Glutamatergic neuron (in vitro differentiated cells): ENCODE measurements at places on chromosomes 7 and 10. TPM values are rescaled to one million over a fixed set of nuclear protein-coding genes. Genes with fewer than 3 reads are reported as not detected.

DNA sequence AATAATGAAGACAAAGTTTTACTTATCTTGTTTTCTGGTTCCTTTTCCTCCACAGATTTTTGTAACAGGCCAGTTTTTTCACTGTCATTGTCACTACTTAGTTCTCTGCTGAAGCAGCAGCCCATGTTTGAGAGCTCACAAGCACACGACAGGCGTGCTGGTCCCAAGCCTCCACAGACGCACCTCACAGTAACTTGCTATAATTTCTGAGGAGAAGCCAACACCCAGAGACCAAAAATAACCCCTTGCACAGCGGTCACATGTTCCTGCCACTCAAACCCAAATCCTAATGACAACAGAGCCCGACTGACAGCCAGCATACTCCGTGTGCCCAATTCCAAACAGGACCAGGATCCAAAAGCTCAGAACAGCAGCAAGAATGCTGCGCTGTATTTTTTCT lies 58.5 kb downstream of the LARP4B start:
- no peak for DNase-seq

The IGF2BP3 gene
- 47.0 TPM for total RNA-seq

DNA sequence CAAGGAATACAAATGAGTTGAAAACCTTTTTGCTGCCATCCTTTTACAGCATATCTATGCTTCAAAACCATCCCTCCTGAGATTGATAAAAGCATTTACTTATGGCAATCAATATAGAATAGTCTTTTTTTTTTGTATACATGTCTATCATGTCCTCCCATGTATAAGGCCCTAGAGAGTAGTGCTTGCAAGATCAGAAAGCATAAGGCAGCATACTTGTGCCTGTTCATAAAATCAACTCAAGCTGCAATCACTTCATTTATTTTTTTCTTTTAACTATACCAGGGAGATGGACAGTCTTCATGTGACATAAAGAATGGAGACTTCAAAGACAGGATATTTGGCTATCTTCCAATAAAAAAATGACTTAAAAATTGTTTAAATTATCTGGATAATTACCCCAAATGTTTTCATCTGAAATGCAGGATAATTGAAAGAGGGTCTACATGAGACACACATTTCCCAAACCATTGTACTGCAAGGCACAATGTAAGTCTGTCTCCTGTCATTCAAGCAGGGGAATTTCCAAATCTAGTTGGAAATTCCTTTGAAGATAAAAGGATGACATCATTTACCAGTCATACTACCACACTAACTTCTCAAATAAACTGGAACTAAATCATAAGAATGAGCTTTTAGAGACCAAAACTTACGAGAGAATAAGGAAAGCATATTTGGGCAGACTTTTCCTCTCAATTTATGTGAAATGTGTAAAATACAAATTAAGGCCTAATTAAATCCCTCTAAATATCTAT lies 22.5 kb downstream of the LRRN3 start:
- DNase-seq: no peak

The SDK1 gene
- total RNA-seq: 225 TPM

- no peak for DNase-seq
These were observed 209.1 kb upstream of the ZNF722 start for GRCh38 chr7:63789378-63790176.

GRCh38 chr10:15222511-15222910 lies 54.0 kb upstream of the NMT2 start:
- no peak for DNase-seq

- DNase-seq: no peak
These were observed 200.3 kb upstream of the PPP2R2D start for GRCh38 chr10:131700506-131700905.

The LIPN gene
- not detected for total RNA-seq

- no peak for DNase-seq
These were observed 73.5 kb upstream of the PDSS1 start for GRCh38 chr10:26624006-26624405.

The COBL gene
- 3.3 TPM for total RNA-seq

DNA sequence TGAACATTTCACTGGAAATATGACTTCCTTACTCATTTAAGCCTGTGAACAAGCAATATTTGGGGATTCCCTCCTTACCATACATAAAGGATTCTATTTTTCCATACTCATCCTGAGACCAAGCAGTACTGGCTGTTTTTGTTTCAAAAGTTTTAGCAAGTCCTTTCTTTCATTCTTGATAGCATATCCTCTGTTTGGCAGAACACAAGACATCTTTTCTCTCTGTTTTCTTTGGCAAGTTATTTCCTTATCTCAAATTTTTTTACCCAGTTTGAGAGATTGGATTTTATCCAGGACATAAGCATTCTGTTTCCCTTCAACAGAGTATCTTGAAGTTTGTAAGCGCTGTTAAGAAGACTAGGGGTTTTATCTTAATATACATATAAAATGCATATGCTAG lies 3.0 kb upstream of the WASL start:
- no peak for DNase-seq

DNA sequence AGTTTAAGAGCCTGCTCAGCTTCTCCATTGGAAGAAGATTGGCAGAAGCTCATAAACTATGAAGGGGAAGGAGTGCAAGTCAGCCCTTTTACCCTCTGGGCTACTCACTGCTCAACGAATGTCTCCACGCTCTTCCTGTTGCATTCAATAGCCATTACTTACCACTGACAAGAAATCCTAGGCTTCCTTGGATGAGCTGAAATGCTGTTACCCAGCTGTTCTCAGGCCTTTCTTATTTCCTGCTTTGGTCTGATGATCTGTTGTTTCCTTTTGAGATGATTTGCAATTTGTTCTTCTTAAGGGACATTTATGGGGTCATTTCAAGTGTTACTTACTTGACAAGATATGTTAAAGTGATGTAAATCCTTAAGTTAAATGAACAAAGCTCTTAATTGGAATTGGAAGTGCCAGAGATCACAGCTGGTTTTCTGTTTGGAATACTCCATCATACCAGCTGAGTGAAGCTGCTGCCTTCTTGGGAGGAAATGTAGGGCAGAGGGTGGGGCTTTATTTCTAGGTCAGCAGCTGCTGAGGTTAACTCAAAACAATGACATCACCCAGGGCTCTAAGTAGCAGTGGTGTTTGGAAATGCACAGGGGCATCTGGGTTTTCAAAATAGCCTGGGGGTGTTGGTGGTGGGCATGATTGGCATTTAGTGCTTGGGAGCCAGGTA lies 170.0 kb downstream of the PRKCQ start:
- no peak for DNase-seq

GRCh38 chr7:118995350-118995749 lies 770.8 kb downstream of the ANKRD7 start:
- no peak for DNase-seq
